Activated T-cell treated with anti-CD3 and anti-CD28 coated beads, Interleukin-2, amount 50 U/mL, for 72 hours (primary cell): ENCODE measurements at places on chromosomes 3 and 15.

DNA sequence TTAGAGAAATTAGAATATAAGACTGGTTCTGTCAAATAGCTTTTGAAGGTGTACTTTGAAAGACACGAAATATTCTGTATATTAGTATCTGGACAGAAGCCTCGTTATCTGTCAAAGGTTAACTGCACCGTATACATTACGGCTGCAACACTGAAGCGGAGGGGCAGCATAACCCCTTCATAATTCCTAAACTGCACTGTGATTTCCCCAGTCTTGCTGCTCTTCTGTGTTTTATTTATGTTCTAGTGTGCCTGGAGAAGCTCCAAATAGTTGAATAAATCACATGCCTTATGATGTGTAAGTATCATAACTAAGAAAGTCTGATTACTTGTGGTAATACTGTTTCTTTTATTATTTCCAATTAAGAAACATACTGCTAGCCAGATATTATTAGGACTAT is 285.7 kb upstream of the ROBO2 start:
- DNase-seq, result no peak
- H3K27me3 ChIP-seq, result no peaks in the 10 kb centered on the region
- peaks cover 1% of the 10 kb centered on the region for H3K36me3 ChIP-seq

DNA sequence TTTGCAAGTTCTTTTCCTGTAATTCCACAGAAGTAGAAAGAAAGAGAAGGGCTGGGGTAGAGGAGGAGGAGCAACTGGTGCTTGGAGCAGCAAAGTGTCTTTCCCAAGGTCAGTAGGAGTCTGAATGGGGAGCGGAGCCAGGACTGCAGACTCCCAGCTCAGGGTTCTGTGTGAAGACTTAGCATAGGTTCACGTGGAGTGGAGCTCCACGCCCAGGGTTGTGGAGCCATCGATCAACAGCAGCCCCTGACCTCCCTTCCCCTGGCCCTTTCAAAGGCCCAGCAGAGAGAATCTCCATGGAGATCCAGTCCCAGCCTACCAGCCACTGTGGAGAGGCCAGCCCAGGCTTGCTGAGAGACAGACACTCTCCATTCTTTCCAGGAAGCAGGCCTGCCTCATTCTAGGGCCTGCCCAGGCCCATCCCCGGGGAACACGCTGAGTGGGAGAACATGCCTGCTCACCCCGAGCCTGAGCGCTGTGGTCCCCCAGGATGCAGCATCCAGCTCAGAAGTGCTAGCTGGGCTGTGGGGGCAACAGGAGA is 62.1 kb downstream of the CORO2B start:
- H3K4me1 ChIP-seq, result no peaks in the 10 kb centered on the region
- DNase-seq, result no peak
- H3K27ac ChIP-seq, result no peak overlapping the region

DNA sequence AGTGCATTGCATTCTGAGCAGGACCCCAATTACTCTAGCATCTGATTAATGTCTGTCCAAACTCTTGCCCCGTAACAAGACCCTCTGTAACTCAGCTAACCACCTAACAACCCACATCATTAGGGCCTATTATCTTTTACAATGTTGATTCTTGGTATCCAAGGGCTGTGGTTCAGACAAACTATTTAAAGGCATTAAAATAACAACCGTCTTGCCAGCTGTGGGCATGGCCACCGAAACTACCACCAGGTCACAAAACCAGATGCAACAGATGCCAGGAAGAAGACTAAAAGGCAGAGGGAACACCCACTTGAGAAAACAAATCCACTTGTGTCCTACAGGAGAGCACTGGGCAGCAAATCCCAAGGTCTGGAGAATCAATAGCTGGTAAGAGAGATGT is 262.9 kb downstream of the ERC2 start:
- no peak overlapping the region for H3K27ac ChIP-seq
- no peak for DNase-seq
- no peaks in the 10 kb centered on the region for H3K4me1 ChIP-seq
- H3K4me3 ChIP-seq, result no peak overlapping the region

- no peak overlapping the region for H3K4me3 ChIP-seq
- no peak overlapping the region for H3K27ac ChIP-seq
- H3K4me1 ChIP-seq, result peaks cover 19% of the 10 kb centered on the region
- peaks cover 16% of the 10 kb centered on the region for H3K36me3 ChIP-seq
- DNase-seq, result no peak
Measured at GRCh38 chr3:18586076-18586475, 160.9 kb upstream of the SATB1 start.
